ENCODE measurements at places on chromosomes 4 and X. TPM values are rescaled to one million over a fixed set of nuclear protein-coding genes. Genes with fewer than 3 reads are reported as not detected.
A peak's percentile ranks its signal among the peaks of the same experiment; 100 is the strongest.

DNA sequence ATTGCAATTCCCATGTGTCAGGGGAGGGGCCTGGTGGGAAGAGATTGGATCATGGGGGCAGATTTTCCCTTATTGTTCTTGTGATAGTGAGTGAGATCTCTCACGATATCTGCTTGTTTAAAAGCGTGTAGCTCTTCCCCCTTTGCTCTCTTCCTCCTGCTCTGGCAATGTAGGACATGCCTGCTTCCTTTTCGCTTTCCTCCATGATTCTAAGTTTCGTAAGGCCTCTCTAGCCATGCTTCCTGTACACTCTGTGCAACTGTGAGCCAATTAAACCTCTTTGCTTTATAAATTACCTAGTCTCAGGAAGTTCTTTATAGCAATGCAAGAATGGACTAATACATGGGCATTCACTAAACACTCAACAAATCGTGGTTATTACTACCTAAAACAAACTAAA lies 37.2 kb upstream of the PAPSS1 start:
- DNase-seq = no peak

Gene F8
- 31.7 TPM for total RNA-seq

GRCh38 chr4:15963001-15963451 lies at the start of gene FGFBP2:
TSS of gene FGFBP2 (minus strand) at chr4:15963175. CDS start at chr4:15963129, 46 bp downstream.
- DNase-seq = peak; percentile 19

DNA sequence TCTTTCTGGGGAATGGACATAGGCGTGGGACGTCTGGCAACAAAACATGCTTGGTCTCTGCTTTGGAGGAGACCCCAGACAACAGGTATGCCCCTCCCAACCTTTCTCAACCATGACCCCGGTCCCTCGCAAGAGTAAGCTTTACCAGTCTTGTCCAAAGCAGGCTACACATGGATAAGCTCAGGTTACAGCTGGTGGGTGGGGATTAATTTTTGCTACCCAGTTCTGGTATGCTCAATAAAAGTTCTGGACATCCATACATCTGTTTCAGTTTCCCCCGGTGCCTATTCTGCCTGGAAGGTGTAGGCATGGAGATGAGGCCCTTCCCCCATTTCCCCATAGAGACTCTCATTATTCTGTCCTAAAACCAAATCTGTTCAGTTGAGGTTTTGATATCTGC lies 54.5 kb upstream of the NOCT start:
- no peak for DNase-seq

DNA sequence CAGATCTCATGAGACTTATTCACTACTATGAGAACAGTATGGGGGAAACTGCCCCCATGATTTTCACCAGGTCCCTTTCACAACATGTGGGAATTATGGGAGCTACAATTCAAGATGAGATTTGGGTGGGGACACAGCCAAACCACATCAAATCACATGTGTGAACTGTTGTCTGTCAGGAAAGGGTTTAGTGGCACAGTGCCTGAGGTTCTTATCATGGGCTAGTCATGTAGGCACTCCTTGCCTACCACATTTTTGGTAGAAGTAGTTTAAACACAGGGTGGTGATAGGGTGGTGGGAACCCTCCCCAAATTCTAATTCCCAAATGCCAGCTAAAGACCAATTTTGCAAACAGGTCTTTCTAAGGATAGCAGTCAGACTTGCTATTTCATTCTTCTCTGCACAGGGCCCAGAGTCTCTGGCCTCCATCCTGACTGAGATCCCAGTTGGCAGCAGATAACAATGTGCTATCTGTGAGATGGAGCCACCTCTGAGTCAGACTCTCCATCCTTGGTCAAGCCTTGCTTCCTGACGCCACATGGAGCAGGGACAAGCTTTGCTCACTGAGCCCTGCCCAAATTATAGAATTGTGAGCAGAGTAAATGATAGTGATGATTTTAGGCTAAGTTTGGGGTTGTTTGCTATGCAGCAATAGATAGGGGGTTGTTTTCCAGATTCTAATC lies 33.5 kb upstream of the SETD7 start:
- no peak for DNase-seq

- no peak for DNase-seq
Observed at GRCh38 chr4:156558373-156559025, 413.1 kb downstream of the PDGFC start.

Gene CSN1S1
- not detected for total RNA-seq

Gene DRD5
- total RNA-seq = not detected

Gene RAI2
- total RNA-seq = 3.2 TPM

Gene UCP1
- not detected for total RNA-seq

Gene SCFD2
- 12.6 TPM for total RNA-seq

Gene LRIT3
- total RNA-seq = 0.06 TPM

DNA sequence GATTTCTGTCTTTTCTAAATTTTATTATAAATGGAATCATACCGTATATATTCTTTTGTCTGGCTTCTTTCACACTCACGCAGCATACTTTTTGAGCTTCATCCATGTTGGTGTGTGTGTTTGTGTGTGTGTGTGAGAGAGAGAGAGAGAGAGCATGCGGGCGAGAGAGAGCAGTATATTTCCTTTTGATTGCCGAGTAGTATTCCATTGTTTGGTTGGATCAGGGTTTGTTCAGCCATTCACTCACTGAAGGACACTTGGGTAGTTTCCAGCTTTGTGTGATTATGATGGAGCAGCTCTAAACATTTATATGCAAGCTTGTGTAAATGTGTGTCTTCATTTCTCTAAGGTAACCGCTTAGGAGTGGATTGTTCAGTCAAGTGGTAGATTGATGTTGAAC lies 3.1 kb upstream of the L1CAM start:
- no peak for DNase-seq

- DNase-seq = no peak
Observed at GRCh38 chrX:14930663-14931062, 57.4 kb downstream of the MOSPD2 start.

GRCh38 chrX:70694339-70695122 lies 214.0 kb downstream of the TEX11 start:
- DNase-seq = no peak

DNA sequence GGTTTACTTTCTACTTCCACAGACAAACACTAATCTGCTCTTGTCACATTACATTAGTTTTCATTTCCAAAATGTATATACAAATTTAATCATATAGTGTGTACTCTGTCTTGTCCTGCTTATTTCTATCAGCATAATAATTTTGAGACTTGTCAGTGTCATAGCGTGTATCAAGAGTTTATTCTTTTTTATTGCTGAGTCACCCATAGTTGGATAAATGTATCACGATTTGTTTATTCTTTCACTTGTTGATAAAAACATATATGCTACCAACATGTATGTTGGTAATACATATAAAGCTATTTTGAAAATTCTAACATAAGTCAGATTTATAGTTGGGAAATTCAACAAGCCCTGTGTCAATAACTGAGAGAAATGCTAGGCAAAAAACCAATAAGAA lies 261.2 kb downstream of the TRAM1L1 start:
- DNase-seq = no peak

Gene ARX
- total RNA-seq = 2.7 TPM

GRCh38 chr4:47798165-47798564 lies 39.7 kb downstream of the CORIN start:
- DNase-seq = no peak

DNA sequence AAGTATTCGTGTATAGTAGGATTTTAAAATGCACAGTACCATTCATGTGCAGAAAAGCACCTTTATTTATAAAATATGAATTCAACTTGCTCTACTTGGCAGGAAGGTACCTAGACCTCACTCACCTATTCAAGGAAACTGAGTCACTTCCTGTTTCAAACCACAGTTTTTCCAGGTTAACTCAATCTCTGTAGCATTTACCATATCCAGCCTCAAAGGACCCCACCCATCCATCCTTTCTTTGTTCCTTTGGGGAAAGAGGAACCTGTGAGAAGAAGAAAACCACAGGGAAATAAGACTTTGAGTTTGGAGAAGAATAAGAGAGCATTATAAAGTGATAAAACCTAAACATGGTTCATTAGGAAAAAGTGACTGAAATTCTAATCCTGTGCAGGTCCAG lies 250.7 kb downstream of the CBR4 start:
- DNase-seq = no peak

GRCh38 chr4:141757287-141757686 lies 120.9 kb downstream of the IL15 start:
- DNase-seq = no peak

- DNase-seq = no peak
Observed at GRCh38 chrX:56994375-56995270, 718 bp downstream of the SPIN3 start.

DNA sequence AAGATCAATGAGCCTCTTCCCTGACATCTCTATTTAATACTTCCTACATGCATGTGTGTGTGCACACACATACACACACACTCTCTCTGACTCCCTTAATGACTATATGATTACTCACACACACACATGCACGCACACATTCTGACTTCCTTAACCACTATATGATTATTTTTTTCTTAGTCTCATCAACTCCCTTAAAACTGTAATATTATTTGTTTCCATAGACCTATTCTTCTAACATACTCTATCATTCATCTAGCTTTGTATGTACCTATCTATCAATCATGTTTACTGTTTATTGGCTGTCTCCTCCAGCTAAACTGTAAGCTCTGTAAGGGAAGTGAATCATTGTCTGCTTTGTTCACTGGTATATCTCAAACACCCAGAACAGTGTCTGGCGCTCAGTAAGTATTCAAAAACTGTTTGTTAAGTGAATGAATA lies 236.6 kb downstream of the RASL11B start:
- DNase-seq = no peak

- no peak for DNase-seq
Observed at GRCh38 chr4:52573551-52573950, 85.5 kb downstream of the USP46 start.

DNA sequence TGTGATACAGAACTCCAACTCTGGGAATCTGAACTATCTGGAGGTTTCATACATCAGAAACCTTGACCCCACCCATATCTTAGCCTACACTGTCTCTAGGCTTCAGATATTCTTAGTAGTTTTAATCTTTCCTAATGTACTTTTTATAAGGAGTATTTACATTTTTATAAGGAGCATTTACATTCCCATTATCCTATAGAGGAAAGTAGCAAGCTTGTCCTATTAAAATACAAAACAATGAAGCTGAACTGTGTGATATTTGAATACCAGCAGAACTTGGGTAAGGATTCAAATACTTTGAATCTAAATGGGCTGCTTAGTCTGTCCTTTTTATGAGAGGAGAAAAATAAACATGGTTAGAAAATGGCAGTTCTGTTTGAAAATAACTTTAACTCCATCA lies 247.4 kb downstream of the FMR1NB start:
- no peak for DNase-seq

- no peak for DNase-seq
Observed at GRCh38 chr4:144583658-144584057, 62.3 kb upstream of the HHIP start.

- DNase-seq = no peak
Observed at GRCh38 chrX:80306007-80306406, 114.2 kb upstream of the TENT5D start.

DNA sequence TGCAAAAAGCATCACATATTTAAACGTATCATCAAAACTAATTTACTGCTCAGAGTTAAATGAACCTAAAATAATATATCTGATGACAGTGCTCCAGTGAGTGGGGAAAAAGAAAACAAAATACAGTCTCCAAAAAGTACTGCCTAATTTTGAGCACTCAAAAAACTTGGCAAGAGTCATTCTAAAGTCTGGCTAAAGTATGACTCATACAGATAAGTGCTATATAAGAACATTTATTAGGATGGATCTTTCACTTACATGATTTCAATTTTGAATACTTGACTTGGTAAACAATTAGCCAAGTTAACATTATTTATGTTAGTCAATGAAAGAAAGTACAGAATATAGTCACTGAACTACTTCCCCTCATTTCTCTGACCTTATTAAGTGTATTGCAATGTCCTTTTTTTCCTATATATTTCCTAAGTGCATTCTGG lies 27.2 kb downstream of the FBXO8 start:
- no peak for DNase-seq

DNA sequence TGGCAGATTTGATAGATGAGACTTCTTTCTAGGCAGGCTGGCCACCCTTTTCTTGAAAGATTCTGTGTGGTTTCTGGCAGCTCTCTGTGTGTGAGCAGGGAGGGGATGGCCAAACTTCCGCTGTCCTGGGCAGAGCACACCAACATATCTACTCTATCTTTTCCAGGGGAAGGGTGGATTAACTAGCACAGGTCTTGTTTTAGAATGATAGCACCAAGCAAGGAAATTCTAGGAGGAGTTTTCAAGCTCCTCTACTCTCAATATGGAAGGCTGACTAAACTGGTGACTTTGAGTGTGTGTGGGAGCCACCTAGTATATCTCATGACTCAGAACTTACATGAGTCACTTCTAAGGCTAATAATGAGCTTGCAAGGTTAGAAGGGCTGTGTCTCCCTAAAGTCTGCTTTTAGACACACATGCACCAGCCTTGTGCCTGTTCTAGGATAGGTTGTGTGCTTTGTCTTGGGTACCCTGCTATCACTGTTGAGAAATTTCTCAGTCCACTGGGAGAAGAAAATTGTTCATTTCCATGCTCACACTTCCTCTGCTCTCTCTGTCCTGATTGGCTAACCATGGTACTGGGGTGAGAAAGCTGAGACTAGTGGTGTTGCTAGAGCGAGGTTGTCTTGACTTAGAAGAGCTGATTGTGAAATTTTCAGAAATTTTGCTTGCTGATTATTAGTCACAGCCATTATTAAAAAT lies 72.9 kb downstream of the YIPF6 start:
- no peak for DNase-seq

- no peak for DNase-seq
Observed at GRCh38 chr4:130825284-130825683, 1729.3 kb downstream of the C4orf33 start.

- DNase-seq = no peak
Observed at GRCh38 chr4:173506597-173507211, 23.3 kb downstream of the HAND2 start.

GRCh38 chrX:39211501-39211900 lies 410.2 kb downstream of the MID1IP1 start:
- no peak for DNase-seq

DNA sequence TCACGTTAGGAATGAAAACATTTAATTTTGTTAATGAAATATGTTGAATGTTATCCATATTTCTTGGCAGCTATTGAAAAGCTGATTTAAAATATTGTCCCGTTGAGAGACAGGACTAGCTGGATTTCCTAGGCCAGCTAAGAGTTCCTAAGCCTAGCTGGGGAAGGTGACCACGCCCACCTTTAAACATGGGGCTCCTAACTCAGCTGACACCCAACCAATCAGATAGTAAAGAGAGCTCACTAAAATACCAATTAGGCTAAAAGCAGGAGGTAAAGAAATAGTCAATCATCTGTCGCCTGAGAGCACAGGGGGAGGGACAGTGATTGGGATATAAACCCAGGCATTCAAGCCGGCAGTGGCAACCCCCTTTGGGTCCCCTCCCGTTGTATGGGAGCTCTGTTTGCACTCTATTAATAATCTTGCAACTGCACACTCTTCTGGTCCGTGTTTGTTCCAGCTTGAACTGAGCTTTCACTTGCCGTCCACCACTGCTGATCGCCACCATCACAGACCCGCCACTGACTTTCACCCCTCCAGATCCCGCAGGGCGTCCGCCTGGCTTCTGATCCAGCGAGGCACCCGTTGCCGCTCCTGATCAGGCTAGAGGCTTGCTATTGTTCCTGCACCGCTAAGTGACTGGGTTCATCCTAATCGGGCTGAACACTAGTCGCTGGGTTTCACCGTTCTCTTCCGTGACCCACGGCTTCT lies 308.9 kb downstream of the GLUD2 start:
- no peak for DNase-seq

GRCh38 chr4:166134285-166134684 lies 261.2 kb downstream of the TLL1 start:
- no peak for DNase-seq

- DNase-seq = no peak
Observed at GRCh38 chrX:2451501-2452316, 49.1 kb downstream of the DHRSX start.

- DNase-seq = no peak
Observed at GRCh38 chr4:33088713-33089112, 2368.5 kb downstream of the PCDH7 start.
